ENCODE measurements at places on chromosomes 1 and 21.

DNA sequence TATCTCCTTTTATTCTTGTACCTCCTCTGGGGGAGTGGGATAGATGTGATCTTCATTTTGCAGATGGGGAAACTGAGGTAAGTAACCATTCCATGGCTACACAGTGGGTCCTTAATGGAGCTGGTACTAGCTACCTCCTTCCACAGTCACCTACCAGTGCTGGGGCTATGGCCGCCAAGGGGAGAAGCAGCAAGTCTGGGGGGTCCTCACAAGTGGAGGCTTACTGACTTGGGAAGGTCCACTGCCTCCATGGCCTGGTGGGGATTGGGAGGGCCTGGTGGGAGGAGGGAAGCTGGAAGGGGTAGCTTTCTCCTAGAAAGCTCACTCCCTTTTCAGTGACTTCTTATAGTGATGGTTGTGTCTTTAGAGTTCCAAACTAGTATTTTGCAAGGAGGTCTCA is 5.9 kb upstream of the FOXO6 start:
- DNase-seq, result no peak

DNA sequence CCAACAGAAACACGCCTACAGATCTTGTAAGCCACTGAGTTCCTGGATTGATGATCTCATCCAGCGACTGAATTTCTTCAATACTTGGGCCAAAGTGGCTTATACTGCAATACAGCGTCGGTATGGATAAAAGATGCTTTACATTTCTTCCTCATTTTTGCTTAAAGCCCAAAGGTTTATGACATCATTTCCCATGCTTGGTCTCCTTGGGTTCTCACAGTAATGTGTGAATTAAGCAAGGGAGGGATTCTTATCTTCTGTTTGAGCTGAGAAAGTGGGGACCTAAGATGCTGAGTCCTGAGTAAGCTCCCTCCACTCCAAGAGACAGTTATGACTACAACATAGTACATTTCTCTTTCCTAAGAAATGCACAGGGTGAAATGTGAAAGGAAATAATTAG is 39.5 kb downstream of the LBR start:
- no peak for DNase-seq

- no peak for DNase-seq
Measured at GRCh38 chr1:188269956-188270355, 1441.2 kb downstream of the PLA2G4A start.

GRCh38 chr1:74205266-74205665 is 7.2 kb downstream of the FPGT start:
- no peak for DNase-seq

- no peak for DNase-seq
Measured at GRCh38 chr1:226496453-226497015, 52.0 kb upstream of the STUM start.

DNA sequence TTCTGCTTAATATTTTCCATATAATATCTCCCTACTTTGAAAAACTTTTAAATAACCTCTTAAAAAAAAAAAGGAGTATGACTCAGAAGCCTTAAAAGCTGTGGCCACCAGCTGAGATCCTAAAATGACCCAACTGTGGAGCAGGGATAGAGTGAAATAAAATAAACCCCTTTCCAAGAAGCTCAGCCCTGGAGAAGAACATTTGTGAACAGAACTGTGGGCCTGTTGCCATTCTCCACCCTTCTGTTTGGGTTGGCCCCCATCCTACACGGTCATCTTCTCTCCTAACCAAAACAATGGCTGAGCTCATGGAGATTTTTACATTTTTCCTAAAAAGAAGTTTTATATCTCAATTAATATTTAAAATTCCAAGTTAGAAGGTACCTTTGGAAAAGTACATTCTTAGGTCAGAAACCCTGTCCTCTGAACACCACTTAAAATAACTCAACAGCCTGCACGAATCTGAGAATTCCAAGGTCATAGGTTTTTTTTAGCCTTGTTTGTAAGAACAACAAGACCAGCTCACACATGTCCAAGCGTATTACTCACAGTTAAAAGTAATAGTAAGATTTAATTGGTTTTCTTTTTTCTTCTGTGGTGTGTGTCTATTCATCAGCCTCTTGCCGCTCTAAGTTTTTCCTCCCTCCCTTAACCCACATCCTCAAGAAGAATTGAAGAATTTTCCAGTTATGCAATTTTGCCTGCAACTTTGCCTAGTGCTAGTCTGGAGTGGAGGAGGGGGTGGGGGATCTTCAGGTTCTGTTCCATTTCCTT is 107.7 kb upstream of the ERRFI1 start:
- no peak for DNase-seq

DNA sequence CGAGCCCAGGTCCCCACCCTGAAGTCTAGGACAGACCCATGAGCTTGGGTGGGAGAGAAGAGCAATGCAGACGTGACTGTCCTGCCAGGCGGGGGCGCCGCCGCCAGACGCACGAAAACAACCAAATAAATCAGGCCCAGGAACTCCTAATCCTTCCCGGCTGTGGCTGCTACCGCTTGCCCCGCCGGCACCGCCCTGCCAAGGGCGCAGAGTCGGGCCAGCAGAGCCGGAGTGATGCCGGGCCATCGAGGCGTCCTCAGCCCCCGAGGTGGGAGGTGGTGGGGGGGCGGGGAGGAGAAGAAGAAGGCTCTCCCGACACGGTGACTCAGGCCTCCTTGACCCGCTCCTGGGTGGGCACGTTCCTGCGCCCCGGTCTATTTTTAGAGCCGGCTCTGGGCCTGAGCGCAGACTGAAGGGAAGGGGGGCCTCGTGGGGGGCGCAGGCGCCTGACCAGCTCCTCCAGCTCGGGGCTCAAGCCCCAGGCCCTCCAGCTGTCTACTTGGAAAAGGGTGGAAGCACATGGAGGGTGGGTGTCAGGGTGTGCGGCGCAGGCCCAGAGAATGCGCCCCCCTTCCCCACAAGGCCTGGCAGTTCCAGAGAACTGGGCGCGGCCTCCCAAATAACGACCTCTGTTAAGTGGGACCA is 10.7 kb upstream of the COL16A1 start:
- DNase-seq, result no peak

Data from thymus (tissue), 14 donors.